Mesendoderm (in vitro differentiated cells): ENCODE measurements at places on chromosomes 6 and 20.

- no peak for DNase-seq
These were observed 65.0 kb downstream of the PSMG4 start for GRCh38 chr6:3323696-3324261.

DNA sequence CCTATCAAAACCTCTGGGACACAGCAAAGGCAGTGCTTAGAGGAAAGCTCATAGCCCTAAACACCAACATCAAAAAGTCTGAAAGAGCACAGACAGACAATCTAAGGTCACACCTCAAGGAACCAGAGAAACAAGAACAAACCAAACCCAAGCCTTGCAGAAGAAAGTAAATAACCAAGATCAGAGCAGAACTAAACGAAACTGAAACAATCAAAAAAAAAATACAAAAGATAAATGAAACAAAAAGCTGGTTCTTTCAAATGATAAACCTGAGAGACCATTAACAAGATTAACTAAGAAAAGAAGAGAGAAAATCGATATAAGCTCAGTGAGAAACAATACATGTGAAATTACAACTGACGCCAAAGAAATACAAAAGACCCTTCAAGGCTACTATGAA lies 34.8 kb upstream of the RUNX2 start:
- DNase-seq, result no peak

GRCh38 chr20:59159493-59160376 lies 3.9 kb upstream of the ZNF831 start:
- DNase-seq, result peak; percentile 10

- DNase-seq, result no peak
These were observed 96.9 kb upstream of the BTBD3 start for GRCh38 chr20:11820838-11821237.

DNA sequence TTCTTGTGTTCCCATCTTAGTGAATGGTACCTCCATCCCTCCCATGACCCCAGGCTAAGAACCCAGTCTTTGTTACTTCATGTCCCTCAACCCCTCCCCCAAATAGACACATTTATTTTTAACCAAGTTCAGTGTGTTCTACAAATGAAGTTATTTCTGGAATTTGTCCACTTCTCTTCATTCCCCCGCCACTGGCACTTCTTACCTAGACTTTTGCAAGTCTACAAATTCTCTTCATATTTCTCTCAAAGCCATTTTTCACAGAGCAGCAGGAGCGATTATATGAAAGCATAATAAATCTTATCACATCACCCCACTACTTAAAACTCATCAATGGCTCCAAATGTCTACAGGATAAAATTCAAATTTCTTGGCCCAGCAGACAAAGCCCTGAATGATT lies 131.4 kb downstream of the BTBD9 start:
- DNase-seq, result no peak
